ENCODE measurements at places on chromosomes 3 and 15. TPM values are rescaled to one million over a fixed set of nuclear protein-coding genes. Genes with fewer than 3 reads are reported as not detected.
A peak's percentile ranks its signal among the peaks of the same experiment; 100 is the strongest.

Gene SNTN
- 0.70 TPM for polyA plus RNA-seq

Gene ALPK3
- 3.7 TPM for polyA plus RNA-seq

Gene CPNE4
- polyA plus RNA-seq: 2.0 TPM

Gene C3orf85
- polyA plus RNA-seq: not detected

- no peak for DNase-seq
Observed at GRCh38 chr3:118380576-118380975, 654.1 kb downstream of the IGSF11 start.

DNA sequence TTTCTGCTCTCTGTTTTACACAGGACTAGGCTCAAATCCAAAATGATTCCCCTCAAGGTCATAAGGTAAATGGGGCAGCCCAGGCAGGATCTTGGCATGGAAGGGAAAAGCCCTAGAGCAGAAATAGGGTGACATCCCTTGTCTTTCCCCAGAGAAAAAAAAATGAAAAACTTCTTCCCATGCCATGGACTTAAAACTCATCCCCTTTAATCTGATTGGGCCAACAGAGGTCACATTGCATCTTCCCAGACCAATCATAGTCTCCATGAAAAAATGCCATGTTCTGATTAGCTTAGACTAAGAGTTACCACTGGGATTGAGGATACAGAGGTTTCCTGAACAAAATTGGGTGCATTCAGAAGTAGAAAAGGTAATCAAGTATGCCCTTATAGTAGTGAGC is 241.3 kb upstream of the LRTM1 start:
- no peak for DNase-seq

DNA sequence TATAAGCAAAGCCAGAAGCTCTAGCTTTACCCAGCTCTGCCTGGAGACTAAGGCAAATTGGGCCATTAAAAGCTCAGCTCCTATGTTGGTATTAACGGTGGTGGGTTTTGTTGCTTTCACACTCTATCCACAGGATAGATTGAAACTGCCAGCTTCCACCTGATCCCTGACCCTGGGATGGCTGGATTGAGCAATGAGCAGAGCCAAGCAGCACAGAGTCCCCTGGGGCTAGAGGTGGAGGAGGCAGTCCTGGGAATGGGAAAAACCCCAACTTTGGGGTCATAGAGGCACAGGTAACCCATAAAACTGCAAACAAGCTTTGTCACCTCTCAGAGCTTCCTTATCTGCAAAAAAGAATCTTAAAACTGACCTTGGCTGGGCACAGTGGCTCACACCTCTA is 6.6 kb downstream of the RHO start:
- no peak for DNase-seq

- no peak for DNase-seq
Observed at GRCh38 chr15:90212221-90213098, 11.3 kb downstream of the SEMA4B start.

DNA sequence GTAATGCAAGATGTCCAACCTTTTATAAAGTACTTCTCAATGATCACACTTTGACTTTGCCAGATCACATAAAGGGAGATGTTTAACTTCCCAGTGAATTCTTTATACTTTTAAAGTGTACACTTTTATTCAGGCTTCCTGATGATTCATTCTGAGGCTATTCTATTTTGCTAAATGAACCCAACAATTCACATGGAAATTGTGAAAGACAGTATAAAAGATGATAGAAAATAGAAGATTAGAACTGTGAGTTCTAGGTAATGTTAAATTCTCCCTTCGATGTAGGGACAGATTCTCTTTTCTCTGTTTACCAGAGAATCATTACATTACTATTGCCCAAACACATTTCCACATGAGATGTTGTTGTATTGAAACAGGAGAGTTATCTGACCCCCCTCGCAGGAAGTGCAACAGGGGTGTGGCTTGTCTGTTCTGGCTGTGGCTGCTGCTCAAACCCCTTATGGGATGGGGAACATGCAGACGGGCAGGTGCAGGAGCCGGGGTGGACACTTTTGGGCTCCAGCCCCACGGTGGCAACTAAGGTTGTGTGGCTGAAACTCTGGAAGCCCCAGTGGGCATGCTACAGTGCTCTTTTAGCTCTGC is 131.3 kb upstream of the LRTM1 start:
- no peak for DNase-seq

- peak; percentile 70 for DNase-seq
Observed at GRCh38 chr15:75042730-75043508, 19.5 kb downstream of the PPCDC start.

DNA sequence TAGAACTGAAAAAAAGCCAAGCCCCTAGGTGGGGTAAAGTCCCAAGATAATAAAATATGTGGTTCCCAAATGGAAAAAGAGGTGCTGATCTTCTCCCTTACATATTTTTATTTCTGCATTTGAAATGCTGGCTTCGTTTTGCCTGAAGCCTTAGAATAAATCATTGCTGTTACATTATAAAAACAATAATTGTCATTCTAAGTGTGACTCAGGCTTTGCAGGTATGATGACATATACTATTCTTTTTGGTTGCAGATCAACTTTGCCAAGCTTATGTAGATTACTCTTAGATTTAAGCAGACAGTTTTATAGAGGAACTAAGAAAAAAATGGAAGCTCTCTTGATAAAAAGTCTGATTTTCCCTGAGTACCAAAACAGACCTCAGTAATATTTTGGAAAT is 7.5 kb downstream of the IDH3A start:
- DNase-seq: no peak

Data from GM23338 (cell line).